ENCODE measurements at places on chromosomes 2 and 18.

- DNase-seq = no peak
Measured at GRCh38 chr2:86274918-86275275, 62.5 kb downstream of the REEP1 start.

DNA sequence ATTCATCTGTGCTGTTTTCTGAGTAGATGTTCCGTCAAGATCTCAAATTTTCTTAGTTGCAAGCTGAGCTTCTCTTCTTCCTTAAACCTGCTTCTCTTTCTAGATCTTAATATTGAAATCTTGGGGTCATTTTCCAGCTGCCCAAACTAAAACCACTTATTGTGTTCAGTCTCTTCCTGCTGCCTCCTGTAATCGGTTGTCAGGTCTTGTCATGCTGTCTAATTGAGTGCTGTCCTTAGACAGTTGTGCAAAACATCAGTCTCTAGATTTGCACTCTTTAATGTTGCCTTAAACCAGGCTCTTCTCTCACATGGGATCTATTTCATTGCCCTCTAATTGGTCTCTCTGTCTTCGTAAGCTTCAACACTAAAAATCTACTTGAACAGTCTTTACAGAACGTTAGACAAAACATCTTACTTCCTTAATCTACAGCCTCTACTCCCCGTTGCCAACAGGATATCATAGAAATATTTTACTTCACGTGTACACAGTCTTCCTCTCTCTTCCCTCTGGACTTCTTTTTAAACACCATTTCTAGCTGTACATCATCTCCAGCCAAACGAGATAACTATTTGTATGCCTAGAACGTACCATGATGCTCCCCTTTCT, 34.9 kb downstream of the GPD2 start:
- DNase-seq = no peak

- no peak for DNase-seq
Measured at GRCh38 chr2:127640082-127641072, 5.6 kb upstream of the GPR17 start.

DNA sequence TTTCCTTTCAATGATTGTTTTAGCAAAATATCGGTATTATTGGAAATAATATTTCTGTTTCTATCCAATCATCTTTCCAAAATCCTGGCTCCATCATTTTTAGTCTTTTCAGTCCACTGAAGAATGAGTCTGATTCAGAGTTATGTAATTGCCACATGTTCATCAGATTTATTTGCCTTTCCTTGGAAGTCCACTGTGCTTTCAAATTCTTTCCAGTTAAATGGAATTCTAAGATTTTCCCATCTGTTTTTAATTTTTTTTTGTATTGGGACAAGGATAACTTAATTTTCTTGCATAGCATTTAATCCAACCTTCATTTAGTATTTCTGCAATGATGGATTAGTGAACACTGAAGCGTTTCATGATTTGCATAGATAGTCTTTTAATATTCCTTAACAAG, 521.5 kb upstream of the NRXN1 start:
- DNase-seq = no peak

Data from left kidney (tissue), 8 donors.